Right forelimb (tissue), 1 donor: ENCODE measurements at places on chromosomes 1 and 21.

GRCh38 chr1:172809750-172810149, 150.8 kb downstream of the FASLG start:
- DNase-seq: no peak

- no peak for DNase-seq
Measured at GRCh38 chr1:34319218-34319617, 142.5 kb downstream of the C1orf94 start.

- no peak for DNase-seq
Measured at GRCh38 chr1:91148641-91149069, 126.8 kb upstream of the ZNF644 start.

DNA sequence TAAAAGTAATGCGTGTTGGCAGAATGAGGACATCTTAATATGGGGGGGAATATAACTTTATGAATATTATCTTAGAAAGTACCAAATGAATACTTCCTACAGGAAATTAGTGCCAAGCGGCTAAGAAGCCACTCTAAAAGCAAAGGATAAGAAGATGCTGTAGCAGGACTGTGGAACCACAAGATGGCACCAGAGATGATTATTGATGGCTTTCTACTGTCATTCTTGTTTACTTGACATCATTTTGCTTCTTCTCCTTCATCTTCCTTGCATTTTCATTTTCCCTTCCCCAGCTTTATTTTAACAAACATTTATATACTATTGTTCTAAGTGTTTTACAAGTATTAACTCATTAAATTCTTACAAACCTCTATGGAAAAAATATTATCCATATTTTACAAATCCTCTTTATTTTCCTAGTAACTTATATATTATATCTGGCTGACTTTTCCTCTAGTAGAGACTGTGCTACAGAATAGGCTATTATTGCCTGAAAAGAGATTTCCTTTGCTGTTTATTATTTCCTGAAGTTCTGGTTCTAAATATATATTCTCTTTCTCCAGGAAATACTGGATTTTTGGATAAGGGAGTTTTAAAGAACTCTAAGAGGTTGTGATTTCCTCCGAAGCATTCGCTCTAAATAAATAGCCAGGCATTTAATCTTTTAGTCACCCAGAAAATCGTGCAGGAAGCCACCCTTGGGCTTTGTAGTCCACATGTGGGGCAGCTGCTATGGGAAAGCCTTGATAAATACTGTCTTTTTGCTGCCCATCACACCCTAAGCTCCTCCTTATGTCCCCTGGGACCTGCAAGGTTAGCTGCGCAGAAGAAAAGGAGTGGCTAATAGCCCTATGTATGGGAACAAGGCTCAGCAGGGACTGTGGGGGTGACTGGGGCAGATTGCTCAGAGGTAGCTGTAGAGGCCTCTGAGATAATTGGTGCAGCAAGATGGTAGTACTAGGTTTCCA, 69.8 kb downstream of the TPR start:
- no peak for DNase-seq

GRCh38 chr1:227155688-227156087, 162.6 kb downstream of the CDC42BPA start:
- DNase-seq: no peak

GRCh38 chr1:101290119-101290921, 53.5 kb downstream of the S1PR1 start:
- DNase-seq: no peak

DNA sequence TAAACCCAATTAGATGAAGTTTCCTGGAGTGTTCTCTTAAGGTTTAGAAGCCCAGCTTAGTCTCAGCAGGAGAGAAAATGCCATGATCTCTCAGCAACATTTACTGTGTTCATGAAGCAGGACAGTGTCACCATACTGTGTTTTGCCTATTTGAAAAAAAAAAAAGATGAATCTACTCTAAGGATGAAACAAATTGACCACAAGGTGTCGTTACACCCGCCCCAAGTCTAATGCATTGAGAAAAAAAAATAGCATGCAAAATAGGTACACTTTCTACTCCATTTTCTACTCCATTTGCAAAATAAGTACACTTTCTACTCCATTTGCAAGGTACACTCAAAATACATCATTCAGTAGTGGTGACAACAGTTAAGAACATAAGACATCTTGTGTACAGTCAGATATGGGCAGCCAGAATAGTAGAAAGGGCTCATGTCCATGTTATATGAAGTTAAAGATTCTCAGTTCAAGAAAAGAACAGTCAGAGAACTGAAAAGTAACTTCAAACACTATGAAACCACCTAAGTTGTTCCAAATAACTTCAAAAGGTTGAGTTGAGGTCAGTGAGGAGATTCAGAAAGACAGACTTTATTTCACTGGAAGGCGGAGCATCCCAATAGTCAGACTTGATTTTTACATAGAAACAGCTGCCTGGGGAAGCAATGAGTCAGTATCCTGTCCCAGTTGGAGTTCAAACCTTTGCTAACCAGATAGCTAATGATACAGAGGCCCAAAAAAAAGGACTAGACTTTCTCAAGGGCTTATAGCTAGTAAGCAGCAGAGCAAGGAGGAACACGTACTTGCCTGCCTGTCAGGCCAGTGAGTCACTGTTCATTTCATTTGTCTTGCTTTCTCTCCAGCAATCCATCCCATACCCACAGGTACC, 13.3 kb downstream of the PLPPR5 start:
- DNase-seq: no peak

- DNase-seq: no peak
Measured at GRCh38 chr1:41611932-41612450, 127.5 kb upstream of the EDN2 start.

DNA sequence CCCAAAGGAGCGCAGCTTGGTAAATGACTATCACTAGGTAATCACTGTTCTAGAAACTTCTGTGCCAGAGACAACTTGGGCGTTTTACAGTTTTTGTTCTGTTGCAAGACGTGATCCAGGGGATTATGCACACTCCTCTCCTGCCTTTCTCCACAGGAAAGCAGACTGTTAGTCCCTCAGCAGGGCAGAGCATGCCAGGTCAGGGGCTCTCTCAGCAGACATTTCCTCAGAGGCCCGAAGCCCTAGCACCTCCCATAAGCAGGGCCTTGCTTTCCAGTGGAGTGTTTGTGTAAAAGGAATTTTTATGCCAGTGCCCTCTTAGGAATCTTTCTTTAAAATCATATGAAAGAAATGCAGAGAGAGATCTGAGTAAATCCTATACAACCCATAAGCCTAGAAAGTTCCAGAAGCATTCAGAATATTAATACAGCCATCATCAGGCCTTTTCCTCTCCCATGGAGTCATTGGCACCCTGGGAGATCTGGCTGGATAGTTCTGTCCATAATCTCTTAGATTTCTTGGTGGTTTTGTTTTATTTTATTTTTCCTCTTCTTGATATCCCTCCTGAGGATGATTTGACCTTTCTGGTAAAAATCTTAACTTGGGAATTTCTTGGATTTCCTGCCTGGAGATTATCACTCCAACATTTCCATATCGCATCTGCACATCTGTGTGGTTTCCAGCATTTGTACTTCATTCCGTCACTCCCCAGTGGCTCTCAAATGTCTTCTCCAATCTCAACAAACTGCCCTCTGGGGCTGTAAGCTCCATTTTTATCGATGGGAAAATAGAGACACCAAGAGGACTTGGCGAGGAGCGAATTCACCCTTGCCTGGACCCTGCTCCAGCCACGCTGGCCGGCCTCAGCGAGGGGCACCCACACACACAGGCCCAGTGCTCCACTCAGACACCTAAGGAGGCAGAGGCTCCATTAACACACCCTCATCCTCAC, 116.1 kb downstream of the PSMG1 start:
- DNase-seq: no peak

GRCh38 chr1:205756552-205756951, 6.6 kb upstream of the NUCKS1 start:
- DNase-seq: no peak

DNA sequence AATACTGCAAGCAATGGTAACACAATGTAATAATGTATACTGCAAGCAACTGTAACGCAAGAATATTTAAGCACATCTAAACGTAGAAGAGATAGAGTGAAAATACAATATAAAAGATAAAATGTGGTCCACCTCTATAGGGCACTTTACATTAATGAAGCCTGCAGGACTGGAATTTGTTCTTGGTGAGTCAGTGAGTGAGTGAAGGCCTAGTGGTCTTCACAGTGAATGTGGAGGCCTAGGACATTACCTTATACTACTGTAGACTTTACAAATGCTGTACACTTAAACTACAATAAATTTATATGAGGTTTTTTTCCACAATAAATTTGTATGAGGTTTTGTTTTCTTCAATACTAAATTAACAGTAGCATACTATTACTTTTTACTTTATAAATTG, 287.4 kb upstream of the SNX7 start:
- DNase-seq: no peak

DNA sequence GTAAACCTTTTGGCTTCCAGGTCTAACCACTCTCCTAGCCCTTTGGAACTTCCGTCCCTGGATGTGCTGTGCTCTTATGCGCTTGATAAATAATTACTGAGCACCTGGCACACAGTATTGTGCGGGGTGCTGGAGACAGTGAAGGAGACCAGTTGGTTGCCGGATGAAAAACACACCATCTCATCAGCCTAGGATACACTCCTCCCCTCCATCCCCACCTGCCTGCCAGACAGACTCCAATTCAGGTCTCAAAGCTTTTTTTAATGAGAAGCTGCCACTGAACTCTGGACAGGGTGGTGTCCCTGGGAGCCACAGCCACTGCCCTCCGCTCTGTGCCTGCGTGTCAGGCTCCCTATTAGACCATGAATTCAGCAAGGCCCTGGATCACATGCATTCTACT, 9.2 kb downstream of the GNB1 start:
- no peak for DNase-seq

- peak; percentile 76 for DNase-seq
Measured at GRCh38 chr1:6205849-6206519, at the start of gene RNF207. Gene RNF207 (plus strand): TSS chr1:6206119. CDS start chr1:6206536, 417 bp downstream.

GRCh38 chr1:25120281-25120680, 112.0 kb downstream of the SYF2 start:
- DNase-seq: no peak

DNA sequence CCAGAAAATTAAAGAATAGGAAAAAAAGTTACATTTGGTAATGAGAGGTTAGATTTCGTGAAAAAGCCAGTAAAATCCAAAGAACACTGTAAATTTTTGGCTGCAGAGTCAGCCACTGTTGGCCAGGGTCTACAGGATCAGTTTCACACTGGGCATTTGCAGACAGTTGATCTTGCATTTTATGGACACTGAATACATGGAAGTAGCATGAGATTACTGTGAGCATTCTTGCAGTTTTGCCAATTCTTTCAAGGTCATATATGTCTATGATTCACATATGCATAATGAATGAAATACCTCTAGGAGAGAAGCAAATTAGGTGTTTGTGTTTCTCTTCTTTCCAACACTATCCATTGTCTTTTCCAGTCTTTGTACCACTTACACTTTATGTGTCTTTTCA, 200.8 kb upstream of the DPYD start:
- DNase-seq: no peak

GRCh38 chr21:35328856-35329455, 279.9 kb upstream of the RUNX1 start:
- DNase-seq: no peak

- no peak for DNase-seq
Measured at GRCh38 chr1:12142141-12142823, 24.5 kb upstream of the TNFRSF1B start.
